ENCODE measurements at places on chromosomes 2 and 18.
A peak's percentile ranks its signal among the peaks of the same experiment; 100 is the strongest.

DNA sequence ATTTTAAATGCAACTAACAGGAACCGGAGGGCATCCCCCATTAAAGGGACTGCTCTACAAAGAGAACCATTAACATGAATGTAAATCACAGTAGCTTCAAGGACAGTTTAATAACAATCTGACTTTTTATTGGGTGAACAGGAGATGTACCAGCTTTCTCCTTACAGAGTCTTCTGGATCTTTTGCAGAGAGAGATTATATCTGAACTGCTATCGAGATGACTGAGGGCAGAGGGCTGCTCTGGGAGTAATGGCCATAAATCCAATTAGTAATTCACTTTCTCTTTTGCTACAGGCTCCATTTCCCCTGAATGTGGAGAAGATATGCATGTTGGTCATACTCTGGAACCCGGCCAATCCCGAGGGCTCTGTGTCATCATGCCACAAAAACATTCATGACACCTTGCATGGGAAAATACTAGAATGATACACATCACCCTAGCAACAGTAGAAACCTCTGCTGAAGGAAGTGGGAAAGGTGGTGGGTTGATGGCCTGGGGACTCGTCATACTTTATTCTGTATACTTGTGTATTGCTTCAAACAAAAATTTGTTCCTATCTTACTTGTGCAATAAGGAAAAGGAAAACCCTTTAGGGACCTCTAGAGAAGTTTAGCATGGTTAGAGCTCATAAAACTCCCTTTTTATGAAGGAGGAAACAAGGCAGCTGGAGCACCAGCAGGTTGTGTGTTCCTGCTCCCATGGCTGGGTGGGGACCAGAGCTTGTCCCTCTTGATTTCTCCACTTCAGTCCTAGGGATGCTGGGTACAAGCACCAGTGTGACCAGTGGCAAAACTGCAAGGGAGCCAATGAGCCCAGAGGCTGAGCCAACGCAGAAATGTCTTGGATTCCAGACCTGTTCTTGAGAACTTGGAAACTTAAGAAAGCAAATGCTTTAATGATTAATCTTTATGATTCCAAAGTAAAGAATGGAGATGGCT is 26.0 kb downstream of the CTAGE1 start:
- peak; percentile 89 for DNase-seq

- no peak for DNase-seq
Observed at GRCh38 chr2:225052703-225053102, 10.4 kb upstream of the DOCK10 start.

- peak; percentile 20 for DNase-seq
Observed at GRCh38 chr2:203394519-203395227, 66.5 kb downstream of the ABI2 start.

DNA sequence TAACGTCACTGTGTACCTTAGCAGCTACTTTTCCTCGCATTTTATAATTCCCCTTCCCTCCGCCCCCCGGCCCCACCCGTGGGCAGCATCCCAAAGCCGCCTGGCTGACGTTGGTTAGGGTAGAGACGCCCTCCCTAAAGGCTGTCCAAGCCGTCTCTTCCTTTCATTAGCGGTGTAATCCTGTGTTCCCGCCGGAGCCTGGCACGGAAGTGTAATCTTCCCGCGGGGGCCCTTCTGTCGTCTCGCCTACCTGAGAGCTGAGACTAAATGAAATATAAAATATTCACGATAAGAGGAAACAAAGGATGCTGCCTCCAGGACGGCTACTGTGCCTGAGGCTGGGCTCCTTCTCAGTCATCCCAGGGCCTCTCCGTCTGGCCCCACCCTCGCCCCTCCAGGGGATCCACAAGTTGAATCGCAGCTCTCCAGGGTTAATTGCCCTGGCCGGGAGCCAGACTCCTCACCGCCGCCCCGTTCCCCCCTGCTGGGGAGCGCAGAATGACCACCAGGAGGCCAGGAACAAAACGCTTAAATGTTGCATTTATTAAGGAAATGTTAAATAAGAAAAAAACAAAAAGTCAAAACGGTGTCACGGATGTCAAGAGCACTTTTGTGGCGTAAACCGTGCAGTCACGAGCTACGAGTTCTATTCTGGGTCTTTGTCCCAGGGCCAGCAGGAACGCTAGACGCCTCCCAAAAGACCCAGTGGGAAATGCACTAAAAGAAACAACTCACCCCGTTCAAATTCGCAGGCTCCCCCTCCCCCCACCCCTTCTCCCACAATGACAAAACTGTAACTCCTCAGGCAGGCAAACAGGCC is 1.5 kb downstream of the RPRM start:
- no peak for DNase-seq

GRCh38 chr2:214800180-214800579 is 9.3 kb downstream of the BARD1 start:
- DNase-seq = no peak

- no peak for DNase-seq
Observed at GRCh38 chr2:47719099-47719498, 63.8 kb upstream of the MSH6 start.

DNA sequence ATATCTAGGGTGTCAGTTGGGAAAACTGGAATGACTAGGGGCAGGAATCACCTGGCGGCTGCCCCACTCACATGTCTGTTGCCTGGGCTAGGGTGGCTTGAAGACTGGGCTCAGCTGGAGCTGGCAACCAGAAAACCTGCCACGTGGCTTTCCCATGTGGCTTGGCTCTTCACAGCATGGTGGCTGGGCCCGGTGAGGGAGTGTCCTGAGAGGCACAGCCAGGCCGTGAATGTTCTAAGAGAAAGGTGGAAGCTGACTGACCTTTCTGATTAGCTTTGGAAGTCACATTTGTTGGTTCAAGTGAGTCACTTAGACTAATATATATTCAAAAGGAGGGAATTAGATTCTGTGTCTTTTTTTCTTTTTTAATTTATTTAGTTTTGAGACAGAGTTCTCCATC is 22.7 kb downstream of the SP5 start:
- DNase-seq = no peak

DNA sequence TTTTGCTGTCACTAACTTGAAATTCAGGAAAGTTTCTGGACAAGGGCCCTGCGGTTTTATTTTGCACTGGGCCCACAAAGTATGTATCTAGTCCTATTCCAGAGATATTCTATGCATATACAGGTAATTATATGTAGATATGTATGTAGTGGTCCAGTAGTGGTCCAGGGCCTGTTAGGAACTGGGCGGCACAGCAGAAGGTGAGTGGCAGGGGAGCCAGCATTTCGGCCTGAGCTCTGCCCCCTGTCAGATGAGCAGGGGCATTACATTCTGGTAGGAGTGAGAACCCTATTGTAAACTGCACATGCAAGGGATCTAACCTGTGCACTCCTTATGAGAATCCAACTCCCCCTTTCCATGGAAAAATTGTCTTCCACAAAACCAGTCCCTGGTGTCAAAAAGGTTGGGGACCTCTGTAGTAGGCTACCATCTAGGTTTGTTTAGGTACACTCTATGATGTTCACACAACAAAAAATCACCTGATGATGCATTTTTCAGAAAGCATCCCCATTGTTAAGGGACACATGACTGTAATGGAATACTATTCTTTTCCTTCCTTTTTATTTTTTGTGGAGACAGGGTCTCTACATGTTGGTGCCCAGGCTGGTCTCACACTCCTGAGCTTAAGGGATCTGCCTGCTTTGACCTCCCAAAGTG is 2.8 kb upstream of the PPP4R3B start:
- DNase-seq = peak; percentile 31

DNA sequence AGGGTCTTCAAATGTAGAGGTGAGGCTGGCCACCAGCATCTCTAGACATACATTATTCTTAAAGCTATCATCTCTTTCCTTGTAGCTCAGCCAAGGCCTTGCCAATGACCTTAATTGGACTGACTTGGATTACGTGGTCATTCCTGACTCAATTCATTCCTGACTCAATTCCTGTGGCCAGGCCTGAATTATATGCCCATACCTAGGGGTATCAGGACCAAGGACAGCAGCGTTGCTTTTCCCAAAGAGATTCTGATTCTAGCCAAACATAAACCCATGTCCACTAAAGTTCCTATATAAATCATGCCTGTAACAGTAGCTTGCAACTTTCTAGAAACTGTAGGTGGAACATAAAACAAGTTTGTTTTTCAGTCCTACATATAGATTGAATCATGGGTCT is 231.7 kb downstream of the ARL6IP6 start:
- DNase-seq = peak; percentile 4

DNA sequence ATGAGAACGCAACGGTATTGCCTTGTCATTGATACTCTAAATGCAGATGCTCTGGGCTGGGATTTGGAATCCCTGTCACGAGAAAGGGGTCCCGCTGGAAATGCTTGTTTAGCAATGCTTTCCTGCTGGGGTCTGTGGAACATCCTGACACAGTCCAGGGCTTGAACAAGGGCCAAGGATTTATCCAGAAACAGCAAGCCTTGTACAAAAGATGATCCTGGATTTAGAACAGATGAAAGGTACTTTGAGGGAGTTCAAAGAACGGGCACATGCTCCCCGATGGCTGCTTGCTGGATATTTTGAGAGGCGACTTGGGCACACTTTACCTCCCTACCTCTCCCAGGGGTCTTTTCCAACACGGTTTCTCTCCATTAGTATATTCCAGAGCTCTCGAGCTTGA is 108.1 kb upstream of the CELF4 start:
- no peak for DNase-seq

DNA sequence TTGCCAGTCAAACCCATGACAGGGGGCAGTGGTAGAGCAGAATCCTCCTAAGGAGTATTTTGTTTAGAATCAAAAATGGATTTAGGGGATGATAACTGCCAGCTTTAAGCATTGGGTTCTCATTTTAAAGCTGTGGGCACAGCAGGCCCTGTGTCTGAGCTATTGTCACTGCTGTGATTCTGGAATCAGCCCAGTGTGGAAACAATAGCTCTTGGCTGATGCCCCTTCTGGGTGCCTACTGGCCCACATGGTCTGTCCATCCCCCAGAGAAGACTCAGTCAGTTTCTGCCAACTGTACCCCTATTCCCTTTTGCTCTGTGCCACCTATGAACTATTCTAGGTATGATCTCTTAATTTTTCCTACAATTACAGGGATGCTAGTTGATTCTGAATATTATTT is 91.7 kb upstream of the LRRTM1 start:
- DNase-seq = no peak

- DNase-seq = no peak
Observed at GRCh38 chr2:216796115-216796840, 63.6 kb downstream of the TNP1 start.

DNA sequence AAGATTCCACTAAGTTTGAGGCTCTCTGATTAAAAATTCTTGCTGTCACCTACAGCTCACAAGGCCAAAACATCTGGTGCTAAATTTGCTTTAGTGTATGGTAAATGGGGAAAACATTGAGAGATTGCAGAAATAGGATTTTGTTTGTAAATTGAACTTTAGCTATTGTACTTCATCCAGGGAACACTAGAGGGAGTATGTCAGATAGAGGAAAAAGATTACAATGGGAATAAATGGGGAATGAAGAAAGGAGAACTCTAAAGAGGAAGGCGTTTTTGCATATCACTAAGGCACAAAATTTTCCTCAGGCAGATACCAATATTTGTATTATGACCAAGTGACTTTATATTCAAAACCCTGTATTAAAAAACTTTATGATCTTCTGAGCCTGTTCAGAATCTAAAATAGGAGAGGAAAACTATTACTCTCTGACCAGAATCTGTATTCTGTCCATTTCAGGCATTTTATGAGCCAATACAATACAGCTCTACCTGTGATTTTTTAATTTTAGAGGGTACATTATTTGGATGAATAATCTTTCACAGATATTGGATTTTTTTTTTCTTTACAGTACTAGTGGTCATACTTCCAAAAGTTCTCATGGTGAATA is 52.3 kb upstream of the ITGB6 start:
- peak; percentile 68 for DNase-seq

DNA sequence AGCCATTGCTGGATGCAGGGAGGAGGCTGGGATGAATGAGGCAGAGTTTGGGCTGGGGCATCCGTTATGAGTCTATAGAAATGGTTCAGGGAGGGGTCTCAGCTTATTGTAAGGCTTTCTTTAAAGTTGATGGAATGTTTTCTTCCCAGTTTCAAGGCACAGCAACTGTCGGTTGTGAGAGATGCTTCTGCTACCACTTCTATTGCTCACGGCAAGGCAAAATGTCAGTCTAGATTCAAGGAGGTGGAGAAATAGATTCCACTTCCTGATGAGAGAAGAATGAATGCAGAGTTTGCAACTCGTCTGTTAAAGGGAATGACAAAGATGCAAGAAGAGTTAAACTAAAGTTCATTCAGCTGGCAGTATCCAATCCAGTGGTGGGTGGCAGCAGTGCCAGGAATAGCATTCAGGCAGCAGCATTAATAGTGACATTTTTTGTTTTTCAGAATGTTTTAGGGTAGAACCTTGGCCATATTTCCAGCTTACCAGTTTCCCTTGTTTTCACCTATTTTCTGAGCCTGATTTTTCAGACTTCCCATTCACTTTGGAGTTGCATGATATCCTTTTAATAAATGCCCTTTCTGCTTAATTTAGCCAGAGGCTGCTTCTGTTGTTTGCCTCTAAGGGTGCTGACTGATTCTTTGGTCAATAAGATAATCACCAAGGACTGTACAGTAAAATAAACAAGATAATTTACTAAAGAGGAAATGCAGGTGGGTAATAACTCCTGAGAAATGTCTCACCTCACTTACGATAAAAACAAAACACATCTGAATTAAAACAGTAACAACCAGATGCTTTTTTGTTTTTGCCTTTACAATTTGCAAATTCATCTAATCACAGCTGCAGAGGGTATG is 138.4 kb downstream of the RPIA start:
- no peak for DNase-seq

GRCh38 chr18:35045121-35045520 is 3.9 kb downstream of the MAPRE2 start:
- DNase-seq = peak; percentile 47

- no peak for DNase-seq
Observed at GRCh38 chr2:199325881-199326280, 131.9 kb downstream of the SATB2 start.

Measured in fibroblast of pulmonary artery (primary cell).